ENCODE measurements at places on chromosomes 2 and 18.

- DNase-seq: no peak
Measured at GRCh38 chr18:37511721-37512298, 53.8 kb downstream of the CELF4 start.

DNA sequence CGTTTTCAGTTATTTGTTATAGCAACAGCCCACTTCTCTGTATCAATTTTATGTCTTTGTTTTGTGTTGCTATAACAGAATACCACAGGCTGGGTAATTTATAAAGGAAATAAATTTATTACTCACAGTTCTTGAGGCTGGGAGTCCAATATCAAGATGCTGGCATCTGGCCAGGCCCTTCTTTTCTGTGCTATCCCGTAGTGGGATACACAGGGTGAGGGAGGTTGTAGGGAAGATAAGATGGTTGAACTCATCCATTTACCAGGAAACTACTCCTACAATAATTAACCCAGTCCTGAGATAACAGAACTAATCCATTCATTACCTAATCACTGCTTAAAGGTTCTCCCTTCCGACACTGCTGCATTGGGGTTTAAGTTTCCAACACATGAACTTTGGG, 220.7 kb downstream of the TPGS2 start:
- no peak for DNase-seq

GRCh38 chr2:175404839-175405238, 223.3 kb upstream of the ATP5MC3 start:
- no peak for DNase-seq

DNA sequence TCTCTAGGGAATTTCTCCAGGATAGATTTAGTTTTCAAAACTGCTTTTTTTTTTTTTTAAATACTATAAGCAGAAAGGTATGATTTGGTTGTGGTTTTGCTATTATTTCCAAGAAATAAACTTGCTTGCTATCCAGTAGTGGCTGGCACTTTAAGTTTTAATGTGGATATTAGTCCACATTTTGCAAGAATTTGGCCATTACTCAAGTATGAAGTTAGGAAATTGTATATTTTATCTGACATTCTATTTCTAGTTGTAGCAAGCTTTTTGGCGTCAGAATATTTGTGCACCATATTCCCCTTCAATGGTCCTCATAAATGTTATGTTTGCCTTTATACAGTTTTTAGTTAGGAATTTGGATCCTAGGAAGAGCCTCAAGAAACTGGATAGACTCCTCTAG, 226.3 kb downstream of the ZNF521 start:
- no peak for DNase-seq

Data from NCI-H1436 (cell line).